ENCODE measurements at places on chromosomes 4 and X. TPM values are rescaled to one million over a fixed set of nuclear protein-coding genes. Genes with fewer than 3 reads are reported as not detected.

PPEF2 gene
- total RNA-seq: not detected

ANK2 gene
- 1.5 TPM for total RNA-seq

ALPK1 gene
- 11.4 TPM for total RNA-seq

DGKK gene
- not detected for total RNA-seq

STBD1 gene
- total RNA-seq: 5.5 TPM

ARX gene
- total RNA-seq: not detected

ENPP6 gene
- total RNA-seq: 3.0 TPM

TMEM31 gene
- total RNA-seq: not detected

GLA gene
- total RNA-seq: 35.6 TPM

H2BW2 gene
- total RNA-seq: not detected

CACNA1F gene
- 0.93 TPM for total RNA-seq

RBMX2 gene
- total RNA-seq: 28.5 TPM

C4orf51 gene
- not detected for total RNA-seq

CXCL8 gene
- total RNA-seq: 13.2 TPM

PRDM5 gene
- total RNA-seq: not detected

MAMLD1 gene
- total RNA-seq: 5.1 TPM

Data from activated CD4-positive, alpha-beta memory T cell treated with anti-CD3 and anti-CD28 coated beads, Interleukin-2, amount 10 ng/mL, durations not matched to agents 7 days and 5 days (primary cell).